ENCODE measurements at places on chromosomes 5 and 9.
A peak's percentile ranks its signal among the peaks of the same experiment; 100 is the strongest.

DNA sequence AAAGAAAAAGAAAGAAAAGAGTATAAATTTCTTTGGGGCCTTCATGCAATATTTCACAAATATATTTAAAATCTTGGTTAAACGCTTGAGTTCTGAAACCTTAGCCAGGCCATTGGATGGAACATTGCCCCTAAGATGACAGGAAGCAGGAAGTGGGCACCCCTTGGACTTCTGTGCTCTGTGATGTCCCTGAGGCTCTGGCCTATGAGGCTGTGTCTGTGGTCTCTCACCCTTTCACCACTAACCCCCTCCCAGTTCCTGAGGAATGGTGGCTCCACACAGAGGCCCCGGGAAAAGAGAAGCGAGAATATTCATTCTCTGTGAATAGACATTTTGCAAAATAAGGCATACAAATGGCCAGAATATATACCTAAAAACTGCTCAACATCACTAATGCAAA lies 320.5 kb upstream of the PANK3 start:
- no peak for DNase-seq

GRCh38 chr9:113955076-113955752 lies 79.1 kb downstream of the ZNF618 start:
- DNase-seq: no peak

- peak; percentile 51 for DNase-seq
Observed at GRCh38 chr5:139710319-139711066, 62.3 kb downstream of the CXXC5 start.

GRCh38 chr5:61205013-61205412 lies 42.7 kb upstream of the SMIM15 start:
- no peak for DNase-seq

- no peak for DNase-seq
Observed at GRCh38 chr5:122999947-123000563, 36.5 kb downstream of the PPIC start.

DNA sequence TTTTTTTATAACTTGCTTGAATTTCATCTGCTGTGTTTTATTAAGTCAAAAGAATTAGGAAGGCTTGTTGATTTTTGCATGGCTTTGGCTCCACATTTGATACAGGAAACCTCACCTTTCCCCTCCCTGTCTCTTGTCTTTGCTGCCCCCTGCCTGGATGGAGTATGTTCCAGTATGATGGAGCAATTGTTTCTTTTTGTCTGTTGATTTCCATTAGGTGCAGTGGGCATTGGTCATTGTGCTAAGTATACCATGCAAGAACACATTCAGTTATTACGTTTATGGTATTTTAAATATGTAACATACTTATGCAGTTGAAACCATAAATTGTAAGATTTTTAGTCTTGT lies 19.6 kb downstream of the TJP2 start:
- no peak for DNase-seq

DNA sequence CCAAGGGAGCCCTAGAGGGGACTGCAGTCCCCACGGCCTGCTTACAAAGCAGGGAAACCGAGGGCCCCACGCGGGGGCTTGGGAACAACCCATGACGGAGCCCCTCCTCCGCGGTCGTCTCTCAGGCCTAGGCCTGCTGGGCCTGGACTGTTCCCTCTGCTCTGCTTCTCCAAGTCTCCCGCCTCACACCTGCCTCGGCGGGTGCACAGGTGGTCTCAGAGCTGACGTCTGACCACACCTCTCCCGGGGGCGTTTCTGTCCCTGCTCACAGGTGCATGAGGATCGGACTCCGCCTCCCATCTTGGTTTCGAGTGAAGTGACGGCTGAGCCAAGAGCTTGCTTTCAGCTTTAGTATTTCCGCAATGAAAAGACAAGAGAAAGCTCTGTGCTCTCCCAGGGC lies 72.1 kb downstream of the MRPL36 start:
- DNase-seq: no peak

DNA sequence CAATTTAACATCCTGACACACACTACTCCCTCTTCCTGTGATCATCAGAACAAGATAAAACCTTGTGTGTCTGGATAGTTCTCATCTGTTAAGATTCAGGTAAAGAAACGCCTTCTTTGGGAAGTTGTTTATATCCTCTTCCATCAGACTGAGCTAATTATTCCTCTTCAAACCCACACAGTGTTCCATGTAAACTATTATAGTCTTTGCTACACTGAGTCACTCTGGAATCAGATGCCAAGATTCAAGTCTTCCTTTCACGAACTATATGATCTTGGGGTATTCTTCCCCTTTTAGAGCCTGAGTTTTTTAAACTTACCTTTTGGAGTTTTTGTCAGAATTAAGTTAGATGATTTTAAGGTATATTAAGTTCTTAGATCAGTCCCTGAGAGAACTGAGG lies 2.0 kb downstream of the OR1J1 start:
- no peak for DNase-seq

GRCh38 chr5:103475629-103476240 lies 86.9 kb downstream of the NUDT12 start:
- no peak for DNase-seq

DNA sequence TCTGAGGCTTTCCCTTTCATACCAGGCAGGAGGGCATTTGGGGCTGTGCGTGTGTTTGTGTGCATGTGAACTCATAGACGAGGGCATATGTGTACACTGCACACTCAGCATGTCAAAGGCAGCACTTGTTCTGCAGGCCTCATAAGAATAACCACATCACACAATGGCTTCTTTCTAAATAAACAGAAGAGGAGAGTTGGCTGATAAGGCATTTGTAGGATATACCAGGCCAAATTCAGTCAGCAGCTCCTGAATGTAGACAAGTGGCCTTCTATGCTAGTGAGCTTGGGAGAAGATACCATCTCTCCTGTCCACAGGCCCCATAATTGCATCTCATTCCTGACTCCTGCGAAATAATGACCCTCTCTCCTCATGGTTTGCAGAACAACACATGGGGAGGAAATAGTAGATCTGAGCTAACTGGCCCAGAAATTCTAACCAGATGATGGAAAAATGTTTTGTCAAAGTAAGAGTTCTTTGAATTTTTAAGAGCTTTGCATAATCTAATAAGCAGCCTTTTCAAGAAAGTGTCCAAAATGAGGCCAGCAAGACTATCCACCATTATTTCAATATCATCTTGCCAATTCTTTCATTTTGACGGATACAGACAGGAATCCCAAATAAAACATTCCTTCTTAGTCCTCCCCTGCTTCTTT lies 60.5 kb upstream of the GAS1 start:
- no peak for DNase-seq

DNA sequence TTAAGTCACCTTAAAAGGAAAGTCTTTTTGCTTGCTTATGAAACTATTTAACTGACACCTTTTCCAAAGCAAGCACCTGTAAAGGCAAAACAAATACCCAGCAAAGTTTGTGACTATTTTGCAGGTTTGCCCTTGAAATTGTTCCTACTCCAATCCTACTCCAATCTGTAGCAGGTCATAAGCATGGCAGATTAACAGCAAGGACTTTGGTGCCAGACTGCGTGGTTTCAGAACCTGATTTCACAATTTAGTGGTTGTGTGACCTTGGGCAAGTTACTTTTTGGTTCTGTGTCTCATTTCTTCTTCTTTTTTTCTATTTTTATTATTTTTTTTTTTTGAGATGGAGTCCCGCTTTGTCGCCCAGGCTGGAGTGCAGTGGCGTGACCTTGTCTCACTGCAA lies 282.1 kb downstream of the RFX3 start:
- DNase-seq: no peak

DNA sequence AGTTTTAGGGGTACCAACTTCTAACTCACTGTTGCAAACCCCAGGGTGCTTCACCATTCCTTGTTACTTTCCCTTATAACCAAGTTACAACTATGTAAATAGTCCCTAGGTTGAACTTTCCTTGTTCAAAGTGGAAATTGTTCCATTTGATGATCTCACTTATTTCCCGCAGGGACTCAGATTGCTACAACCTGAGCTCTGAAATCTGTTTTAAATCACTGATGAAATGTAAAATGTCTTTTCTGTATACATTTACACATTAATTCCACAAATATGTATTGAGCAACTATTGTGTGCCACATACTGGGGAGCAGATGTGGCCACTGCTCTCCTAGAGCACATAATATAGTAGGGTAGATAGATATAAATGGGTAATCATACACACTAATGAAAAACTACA lies 69.1 kb upstream of the TARS1 start:
- DNase-seq: no peak

DNA sequence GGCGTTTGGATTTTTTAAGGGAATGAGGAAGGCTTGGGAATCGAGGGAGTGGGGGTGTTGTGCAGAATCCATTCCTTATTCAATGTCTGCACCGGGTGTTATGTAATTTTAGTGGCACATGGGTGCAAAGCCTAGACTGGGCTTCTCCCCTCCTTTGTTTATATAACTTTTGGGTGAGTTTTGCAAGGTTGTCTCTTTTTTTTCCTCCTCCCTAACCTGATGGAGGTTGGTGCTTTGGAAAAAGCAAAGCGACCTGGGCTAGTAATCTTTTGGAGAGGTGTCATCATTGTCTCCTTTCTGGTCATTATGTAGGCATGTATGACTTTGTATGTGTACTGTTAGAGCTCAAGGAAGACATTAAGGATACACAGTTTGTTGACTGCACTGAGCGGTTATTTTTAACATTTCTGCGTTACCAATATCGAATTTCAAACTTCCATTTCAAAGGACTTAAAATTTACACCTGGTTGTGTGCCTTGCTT lies 3.1 kb downstream of the SMARCA2 start:
- no peak for DNase-seq

GRCh38 chr5:173473288-173473687 lies 143.2 kb downstream of the BOD1 start:
- no peak for DNase-seq

DNA sequence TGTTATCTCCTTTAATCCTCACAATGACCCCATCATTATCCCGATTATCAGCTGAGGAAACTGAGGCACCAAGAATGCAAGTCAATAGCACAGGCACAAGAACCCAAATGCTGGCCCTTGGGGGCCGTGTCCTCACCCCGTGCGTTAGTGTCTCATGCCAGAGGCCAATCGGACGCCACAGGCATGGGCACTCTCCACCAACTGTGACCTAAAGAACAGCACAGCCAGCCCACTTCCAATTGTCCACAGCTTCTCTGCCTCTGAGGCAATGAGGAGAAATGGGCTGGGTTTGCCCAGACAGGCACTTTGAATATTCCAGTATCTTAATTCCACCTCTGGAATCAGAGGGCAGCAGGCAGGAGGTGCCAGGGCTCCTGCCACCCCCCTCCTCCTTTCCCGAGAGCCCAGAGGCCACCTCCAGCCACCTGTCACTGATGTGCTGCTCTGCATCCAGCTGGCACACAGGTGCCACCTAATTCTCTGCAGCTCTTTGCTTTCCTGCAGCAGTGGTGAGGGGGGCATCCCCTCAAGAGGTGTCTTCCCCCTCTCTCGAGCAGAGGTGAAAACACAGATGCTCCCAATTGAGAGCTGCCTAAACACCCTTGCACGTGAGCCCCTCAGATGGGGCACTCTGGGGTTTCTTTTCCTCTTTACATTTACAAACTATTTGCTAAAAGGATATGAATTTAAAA lies 107.5 kb downstream of the ROR2 start:
- no peak for DNase-seq

- no peak for DNase-seq
Observed at GRCh38 chr5:110105692-110106091, 416.0 kb downstream of the MAN2A1 start.

DNA sequence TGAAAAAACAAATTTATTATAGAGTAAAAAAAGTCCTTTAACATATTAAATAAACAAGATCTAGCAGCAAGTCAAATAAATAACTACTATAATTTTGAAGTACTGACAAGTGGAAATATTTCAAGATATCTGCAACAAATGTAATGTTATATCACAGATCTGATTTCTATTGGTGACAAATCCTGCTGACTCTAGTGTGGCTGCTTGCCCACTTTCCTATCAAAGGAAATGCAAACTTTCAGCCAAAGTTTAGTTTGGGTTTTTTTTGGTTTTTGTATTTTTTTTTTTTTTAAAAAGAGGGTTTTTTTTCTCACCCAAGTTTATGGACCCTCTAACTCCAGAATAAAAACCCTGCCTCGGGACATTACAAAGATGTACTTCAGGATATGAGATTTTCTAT lies 12.9 kb downstream of the ADRA1B start:
- DNase-seq: no peak

GRCh38 chr9:102551346-102551745 lies 443.8 kb upstream of the CYLC2 start:
- DNase-seq: no peak

DNA sequence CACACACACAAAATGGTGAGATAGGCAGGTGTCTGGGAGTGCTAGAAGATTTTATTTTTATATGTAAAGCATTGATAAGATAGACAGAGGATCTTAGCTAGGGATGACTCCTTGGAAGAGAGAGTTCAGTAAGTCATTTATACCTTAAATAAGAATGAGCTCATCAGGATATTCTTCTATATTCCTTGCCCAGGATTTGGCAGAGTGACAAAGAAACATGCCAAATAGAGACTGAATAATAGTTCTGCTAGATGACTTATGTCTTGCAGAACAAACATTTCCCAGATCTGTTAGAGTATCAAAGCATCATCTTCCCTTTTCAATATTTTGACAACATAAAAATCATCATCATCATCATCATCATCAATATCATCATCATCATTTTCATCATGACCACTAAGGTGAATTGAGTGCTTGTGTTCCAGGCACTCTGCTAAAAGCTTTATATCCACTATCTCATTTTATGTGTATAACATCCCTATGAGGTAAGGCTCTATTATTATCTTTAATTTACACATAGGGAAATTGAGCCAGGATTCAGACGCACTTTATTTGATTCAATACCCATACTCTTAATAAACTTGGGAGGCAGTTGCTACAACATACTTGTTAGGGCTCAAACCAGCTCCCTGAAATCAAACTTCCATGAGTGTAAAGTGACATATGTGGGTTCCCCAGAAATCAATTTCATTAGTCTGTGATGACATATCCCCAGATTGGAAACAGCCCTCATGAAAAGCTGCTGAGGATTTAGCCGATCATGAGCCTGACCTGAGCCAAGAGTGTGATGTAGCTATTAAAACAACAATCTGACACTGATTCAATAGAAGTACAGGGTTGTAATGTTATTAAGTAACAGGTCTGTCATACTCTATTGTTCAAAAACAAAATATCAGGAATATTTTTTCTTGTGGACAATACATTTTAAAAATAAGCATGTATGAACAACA lies 176.3 kb upstream of the SEMA6A start:
- no peak for DNase-seq

DNA sequence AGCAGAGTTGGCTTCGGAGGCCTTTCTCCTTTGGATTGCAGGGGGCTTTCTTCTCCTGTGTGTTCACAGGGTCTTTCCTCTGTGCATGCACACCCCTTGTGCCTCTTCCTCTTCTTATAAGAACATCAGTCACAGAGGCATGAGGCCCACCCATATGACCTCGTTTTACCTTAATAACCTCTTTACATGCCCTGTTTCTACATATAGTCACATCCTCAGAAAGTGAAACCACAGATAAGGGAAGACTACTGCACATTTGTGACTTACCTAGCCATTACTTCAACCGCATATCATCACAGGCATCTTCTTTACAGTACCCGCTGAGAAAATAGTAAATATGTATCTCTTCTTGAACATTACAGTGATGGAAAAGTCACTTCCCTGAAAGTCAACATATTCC lies 204.9 kb upstream of the TARS1 start:
- DNase-seq: no peak

Data from activated naive CD4-positive, alpha-beta T cell treated with anti-CD3 and anti-CD28 coated beads, Interleukin-2, amount 50 U/mL, for 72 hours (primary cell).